Stomach (tissue), 19 donors: ENCODE measurements at places on chromosomes 4 and X. TPM values are rescaled to one million over a fixed set of nuclear protein-coding genes. Genes with fewer than 3 reads are reported as not detected.

GRCh38 chrX:74613370-74614092 lies 893 bp downstream of the RLIM start:
- DNase-seq = no peak

- DNase-seq = peak; percentile 70
Observed at GRCh38 chr4:164779811-164780216, 25.9 kb downstream of the SMIM31 start.

DNA sequence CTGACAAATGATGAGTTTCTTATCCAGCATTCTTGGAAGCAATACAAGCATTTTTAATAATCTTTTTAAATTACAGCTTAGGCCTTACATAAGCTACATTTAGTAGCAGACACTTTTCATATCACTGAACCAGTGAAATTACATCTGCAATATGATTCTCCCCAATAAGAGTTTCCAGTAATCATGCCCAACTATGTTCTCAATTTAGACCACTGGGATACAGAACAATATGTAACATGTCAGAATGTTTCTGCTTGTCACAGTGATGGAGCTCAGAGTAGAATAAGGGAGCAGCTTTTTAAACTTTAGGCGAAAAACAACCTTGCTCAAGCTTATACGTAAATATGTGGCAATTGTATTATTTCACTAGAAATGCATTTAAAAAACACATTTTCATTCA lies 1132.2 kb downstream of the FAT4 start:
- DNase-seq = peak; percentile 12

DNA sequence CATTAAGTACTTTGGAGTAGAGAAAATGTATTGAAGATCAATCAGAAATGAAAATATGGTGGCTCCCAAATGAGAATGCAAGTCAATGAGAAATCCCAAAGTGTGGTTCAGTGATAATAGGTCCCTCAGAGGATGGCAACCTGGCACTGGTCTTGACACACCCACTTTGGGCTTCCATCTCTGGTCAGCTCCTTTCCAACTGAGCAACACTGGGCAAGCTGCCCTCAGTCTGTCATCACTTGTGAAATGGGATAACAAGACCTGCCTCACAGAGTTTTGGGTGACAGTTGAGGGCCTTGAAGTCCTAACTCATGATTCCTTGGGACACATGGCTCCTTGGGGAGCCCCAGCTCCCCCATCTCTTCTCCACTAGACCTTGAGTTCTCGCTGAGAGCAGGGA lies 29.0 kb upstream of the MAMLD1 start:
- no peak for DNase-seq

- DNase-seq = no peak
Observed at GRCh38 chrX:103201041-103201440, 13.9 kb upstream of the BEX4 start.

- DNase-seq = no peak
Observed at GRCh38 chr4:5750052-5750945, 39.3 kb downstream of the EVC start.

GRCh38 chr4:76690011-76690905 lies 207.7 kb downstream of the SOWAHB start:
- peak; percentile 63 for DNase-seq

GRCh38 chr4:10703766-10704429 lies 19.3 kb upstream of the CLNK start:
- DNase-seq = no peak

DNA sequence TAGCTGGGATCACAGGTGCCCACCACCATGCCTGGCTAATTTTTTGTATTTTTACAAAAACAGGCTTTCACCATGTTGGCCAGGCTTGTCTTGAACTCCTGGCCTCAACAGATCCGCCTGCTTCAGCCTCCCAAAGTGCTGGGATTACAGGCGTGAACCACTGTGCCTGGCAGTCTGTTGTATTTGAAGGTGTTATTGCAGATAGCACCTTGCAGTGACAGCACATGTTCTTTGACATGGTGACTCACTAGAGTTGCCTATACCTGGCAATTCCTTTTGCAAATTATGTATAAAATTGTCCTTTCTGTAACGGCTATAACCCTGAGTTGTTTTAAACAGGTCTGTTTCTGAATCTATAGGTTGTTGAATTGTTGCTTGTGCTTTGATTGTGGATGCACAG lies 7.9 kb downstream of the OGT start:
- no peak for DNase-seq

DNA sequence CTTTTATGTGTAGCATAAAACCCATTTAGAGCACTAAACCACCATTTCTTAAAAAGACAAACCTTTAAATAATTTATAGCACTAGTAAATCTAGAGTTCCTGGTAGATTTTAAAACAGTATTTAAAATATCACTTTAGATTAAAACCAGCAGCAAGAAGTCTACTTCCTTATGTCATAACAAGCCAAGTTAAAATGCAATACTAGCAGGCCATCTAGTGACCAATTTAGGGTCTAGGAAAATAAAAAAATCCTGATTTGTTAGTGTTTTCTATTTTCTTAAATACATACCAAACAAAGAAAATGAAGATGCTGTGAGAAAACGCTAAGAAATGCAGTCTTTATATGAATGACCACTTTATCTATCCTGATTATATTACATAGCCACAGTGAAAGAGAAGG lies 53.9 kb downstream of the PAPSS1 start:
- peak; percentile 57 for DNase-seq

- no peak for DNase-seq
Observed at GRCh38 chr4:9143421-9144080, 26.7 kb upstream of the FAM90A26 start.

DNA sequence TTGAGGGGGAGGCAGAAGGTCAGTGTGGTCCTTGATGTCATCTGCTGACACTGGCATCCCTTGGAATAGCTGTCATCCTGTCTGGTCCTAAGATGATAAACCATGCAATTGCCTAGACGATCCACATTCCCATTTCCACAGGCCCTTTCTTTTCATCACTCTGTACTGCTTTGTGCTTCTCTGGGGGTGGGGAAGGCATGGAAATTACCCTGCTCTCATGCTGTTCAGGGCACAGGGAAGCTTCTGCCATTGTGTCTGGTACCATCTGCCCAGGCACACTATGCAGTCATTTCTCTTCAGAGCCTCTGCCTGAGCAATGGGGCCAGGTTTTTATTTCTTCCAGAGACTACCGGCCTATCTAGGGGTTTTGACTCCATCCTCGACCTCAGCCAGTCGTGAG lies 49.7 kb upstream of the ELOVL6 start:
- no peak for DNase-seq

- no peak for DNase-seq
Observed at GRCh38 chr4:124907881-124908280, 195.3 kb upstream of the ANKRD50 start.

GRCh38 chr4:148770848-148771247 lies 328.6 kb upstream of the NR3C2 start:
- DNase-seq = no peak

- peak; percentile 20 for DNase-seq
Observed at GRCh38 chr4:173181848-173182247, 13.2 kb downstream of the GALNT7 start.

DNA sequence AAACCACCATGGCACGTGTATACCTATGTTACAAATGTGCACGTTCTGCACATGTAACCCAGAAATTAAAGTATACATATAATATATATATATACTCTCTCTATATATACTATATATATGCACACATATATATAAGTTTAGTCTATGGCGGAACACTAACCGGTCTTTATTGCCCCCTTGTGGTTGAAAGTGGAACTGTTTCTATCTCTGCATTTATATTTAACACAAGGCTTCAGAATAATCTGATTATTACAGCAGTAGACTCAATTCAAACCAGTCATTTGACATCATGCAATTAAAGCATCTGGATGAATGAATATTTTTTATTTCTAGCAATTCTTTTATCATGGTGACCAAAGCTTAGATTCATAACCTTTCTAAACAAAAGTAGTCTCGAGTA lies 14.6 kb downstream of the RAB9B start:
- DNase-seq = no peak

DNA sequence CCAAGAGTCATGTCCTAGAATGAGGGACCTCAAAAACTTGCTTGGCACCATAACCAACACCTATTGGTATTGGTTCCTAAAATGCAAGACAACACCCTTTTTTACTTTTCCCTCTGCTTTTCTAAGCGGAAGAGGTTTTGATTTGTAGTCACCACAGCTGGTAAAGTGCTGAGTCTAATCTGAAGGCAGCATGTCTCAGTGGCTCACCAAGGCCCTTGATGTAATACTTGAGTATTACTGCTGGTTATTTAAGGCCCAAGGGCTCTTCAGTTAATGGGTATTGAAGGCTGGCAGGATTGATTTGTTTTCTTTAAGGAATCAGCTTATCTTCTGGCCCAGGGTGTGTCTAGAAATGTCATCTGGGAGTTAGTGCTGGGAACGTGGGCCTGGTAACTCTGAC lies 735.1 kb downstream of the GLUD2 start:
- DNase-seq = no peak

GRCh38 chrX:9907645-9908387 lies 59.3 kb upstream of the CLDN34 start:
- DNase-seq = no peak

- DNase-seq = peak; percentile 57
Observed at GRCh38 chr4:139849219-139849618, 183.6 kb downstream of the MGST2 start.

- DNase-seq = no peak
Observed at GRCh38 chr4:138978600-138978999, 37.0 kb upstream of the NOCT start.

DNA sequence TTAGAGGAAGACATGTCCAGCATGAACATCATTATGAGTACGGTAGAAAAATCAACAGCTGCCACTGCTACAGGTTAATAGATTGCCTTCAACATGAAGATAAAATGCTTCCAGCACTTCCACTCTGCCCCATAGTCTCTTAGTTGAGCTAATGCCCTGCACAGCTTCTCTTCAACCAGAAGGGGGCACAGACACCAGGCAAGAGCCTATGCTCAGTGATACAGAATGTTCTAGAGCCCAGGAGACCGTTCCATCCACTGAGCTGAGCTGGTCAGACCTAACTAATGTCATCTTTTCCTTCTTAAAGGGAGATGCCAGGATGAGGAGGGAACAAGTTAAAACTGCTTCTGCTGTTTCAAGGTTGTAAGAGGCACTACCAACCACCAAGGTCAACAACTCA lies 42.2 kb downstream of the SMIM10L2A start:
- DNase-seq = no peak

DNA sequence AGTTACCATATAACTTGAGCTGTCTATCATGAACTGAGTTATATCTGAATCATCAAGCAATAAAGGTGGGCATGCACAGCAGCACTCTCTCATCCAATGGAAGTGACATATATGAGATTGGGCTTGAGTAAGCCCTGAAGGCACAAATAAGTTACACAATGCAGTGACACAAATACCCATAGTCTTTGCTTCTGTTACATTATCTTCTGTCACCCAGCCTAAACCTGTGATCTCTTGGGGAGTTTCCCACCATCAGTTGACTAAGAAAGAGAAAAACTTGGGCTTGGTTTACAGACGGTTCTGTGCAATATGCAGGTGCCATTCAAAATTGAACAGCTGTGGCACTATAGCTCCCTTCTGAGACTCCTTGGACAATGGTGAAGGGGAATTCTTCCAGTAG lies 138.8 kb upstream of the IL15 start:
- no peak for DNase-seq

- DNase-seq = peak; percentile 78
Observed at GRCh38 chr4:113958766-113959538, 20.5 kb downstream of the ARSJ start.

- DNase-seq = no peak
Observed at GRCh38 chr4:105352826-105353225, 121.0 kb downstream of the PPA2 start.

GRCh38 chr4:5027346-5027745 lies 8.1 kb upstream of the CYTL1 start:
- DNase-seq = no peak

DNA sequence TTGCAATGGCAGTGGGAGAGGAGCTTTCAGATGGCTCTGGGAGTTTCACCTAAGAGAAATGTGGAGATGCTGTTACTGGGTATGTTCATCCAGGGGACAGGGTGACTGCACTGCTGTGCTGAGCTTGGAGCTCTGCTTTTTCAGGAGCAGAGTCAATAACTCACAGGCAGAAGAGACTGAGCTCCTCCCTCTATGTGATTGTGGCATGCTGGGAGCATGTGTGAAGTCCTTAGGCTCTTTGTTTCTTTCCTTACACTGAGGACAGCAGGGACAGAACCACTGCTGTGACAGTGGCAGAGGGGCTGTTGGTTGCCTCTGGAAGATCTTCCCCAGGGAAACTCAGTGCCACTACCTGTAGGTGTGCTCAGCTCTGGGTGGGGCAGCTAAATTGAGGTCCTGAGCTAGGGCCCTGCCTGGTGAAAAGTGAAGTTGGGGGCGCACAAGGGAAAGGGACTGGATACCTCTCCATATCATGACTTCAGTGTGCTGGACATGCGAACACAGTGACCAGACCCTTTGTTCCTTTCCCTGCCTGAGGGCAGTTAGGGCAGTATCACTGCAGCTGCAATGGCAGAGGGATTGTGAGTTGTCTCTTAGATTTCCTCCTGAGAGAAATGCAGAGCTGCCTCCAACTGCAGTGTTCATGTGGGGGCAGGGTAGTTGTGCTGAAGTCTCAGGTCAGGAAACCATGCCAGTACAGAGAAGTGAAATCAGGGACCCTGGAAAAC lies 156.7 kb downstream of the TENT5D start:
- no peak for DNase-seq

DNA sequence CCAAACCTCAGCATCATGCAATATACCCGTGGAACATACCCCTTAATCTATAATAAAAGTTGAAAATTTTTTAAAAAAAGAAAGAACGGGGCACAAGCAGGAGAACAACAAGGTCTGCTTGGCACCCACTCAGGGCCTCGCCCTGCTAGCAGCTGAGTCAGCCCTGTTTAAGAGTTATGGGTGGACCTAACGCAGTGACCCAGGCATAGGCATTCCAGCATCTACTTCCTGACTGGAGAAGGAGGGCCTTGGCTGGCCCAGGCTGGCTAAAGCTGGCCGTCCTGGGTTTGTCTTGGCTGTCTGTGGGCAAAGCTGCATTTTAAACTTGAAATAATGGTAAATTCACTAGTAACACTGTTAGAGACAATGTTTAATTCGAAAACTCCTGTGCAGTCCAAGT lies 236.7 kb upstream of the PGRMC2 start:
- DNase-seq = peak; percentile 64

Gene MAGEB10
- not detected for total RNA-seq

Gene GC
- total RNA-seq = not detected

Gene TMPRSS11D
- total RNA-seq = not detected

Gene CCKAR
- total RNA-seq = 18.3 TPM

Gene TSC22D3
- 303 TPM for total RNA-seq

Gene GBA3
- total RNA-seq = 2.8 TPM

Gene CXorf49
- total RNA-seq = not detected
